ENCODE measurements at places on chromosomes 5 and 9.

GRCh38 chr5:178290376-178290775 is 57.8 kb upstream of the PHYKPL start:
- DNase-seq: no peak

DNA sequence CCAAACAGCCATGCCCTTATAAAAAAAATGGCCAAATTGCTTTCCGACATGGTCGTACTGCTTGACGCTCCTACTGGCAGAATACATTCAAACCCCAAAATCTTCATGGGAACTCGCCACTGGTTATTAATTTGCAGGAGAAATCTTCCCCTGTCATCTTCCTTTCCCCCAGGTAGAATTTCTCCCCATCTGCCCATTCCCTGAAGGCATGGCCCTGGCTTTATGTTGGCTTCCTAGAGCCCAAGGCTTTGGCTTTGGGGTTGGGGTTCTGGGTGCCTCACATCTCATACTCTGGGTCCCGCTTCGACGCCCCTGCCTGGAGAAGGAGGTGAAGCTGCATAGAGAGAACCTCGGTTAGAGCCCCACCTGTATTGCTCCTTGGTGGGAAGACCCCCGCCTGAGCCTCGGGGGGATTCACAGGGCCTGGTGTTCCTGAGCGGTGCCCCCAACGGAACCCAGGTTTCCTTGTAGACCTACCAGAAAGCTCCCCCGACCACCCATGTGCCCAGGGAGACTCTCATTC is 8.6 kb upstream of the FIBCD1 start:
- no peak for DNase-seq

- DNase-seq: no peak
These were observed 47.2 kb upstream of the COX7C start for GRCh38 chr5:86570427-86571083.

- peak; percentile 46 for DNase-seq
These were observed 1061.3 kb upstream of the DMAC1 start for GRCh38 chr9:8860925-8861324.

DNA sequence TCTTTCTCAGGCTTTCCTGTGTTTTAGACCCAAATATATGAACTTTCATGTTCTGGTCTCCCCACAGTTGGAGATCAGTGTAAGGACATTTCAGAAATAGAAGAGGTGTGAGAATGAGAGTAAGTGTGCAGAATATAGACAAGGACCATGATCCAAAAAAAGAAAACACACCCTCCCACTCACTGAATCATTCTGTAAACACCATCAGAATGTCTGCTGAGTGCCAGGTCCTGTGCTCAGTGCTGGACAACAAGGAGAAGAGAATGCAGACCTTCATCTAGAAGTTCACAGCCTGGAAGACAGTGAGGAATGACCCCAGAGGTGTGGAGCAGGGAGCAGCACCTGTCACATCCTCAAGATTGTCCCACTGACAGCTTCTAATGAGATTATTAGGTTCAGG is 19.1 kb upstream of the SH3RF2 start:
- DNase-seq: no peak

GRCh38 chr9:89879276-89879675 is 274.5 kb downstream of the GADD45G start:
- no peak for DNase-seq

DNA sequence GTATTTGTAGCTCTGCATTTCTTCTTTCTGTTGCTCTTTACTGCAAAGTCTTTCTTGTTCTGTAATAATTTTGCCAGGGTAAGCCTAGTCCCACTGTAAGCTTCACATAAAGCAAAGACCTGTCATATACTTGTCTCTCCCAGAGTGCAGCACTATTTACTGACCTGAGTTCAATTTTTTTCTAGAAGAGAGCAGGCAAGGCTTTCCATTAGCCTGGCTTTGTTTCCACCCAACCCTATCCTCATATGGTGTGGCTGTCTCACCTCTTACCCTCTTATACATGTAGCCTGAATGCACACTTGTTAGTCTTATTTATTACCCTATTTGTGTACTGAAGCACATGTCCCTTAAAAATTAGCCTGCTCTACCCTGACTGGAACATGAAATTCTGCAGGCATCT is 170.4 kb downstream of the EFNA5 start:
- DNase-seq: no peak

DNA sequence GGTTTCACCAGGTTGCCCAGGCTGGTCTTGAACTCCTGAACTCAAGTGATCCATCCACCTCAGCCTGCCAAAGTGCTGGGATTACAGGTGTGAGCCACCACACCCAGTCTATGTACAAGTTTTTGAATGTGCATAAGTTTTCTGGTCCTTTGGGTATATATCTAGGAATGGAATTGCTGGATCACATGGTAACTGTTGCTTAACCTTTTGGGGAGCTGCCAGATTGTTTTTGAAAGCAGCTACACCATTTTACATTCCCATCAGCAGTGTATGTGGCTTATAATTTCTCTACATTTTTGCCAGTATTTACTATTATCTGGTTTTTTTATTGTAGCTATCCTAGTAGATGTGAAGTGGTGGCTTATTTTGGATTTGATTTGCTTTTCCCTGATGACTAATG is 8.9 kb upstream of the LNPEP start:
- DNase-seq: no peak

GRCh38 chr9:118273048-118273447 is 568.8 kb downstream of the TLR4 start:
- no peak for DNase-seq
